Stimulated activated CD8-positive, alpha-beta memory T cell treated with anti-CD3 and anti-CD28 coated beads, Interleukin-7, amount 100 ng/mL, for 1 hour (primary cell): ENCODE measurements at places on chromosomes 5 and 9.

DNA sequence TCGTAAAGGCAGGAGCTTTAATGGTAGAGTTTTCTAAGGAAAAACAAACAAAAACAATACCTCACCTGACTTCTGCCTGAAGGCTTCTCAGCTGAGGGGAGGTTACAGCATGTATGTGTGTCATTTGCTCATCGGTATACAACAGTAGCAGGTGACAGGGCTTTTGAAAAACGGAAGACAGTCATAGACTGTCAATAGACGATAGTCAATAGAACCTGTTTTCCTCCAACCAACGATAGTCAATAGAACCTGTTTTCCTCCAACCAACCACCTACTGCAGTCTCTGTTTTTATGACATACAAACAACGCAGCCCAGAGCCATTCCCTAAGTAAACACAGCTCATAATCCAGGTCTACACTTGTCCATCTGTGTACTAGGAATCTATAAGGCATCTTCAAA lies 74.6 kb downstream of the RETREG1 start:
- no peak for DNase-seq

GRCh38 chr9:123326662-123327093 lies 29.3 kb upstream of the CRB2 start:
- no peak for DNase-seq

DNA sequence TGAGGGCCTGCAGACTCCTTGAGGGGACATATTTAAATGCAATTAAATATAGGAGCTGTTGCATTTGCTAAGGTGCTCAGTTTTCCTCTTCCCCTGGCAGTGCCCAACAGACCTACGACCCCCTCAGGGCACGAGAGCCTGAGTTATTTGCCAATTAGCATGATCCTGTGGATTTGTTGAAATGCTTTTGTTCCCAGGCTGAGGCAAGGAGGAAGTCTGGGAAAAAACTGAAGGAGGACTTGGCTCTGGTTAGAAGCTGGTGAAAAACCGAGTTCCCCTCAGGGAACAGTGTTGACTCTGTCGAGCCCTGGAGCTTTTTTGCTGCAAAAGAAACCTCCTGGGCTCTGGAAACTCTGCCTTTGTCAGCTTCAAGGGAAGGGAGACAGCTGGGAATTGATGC lies 103.6 kb upstream of the SHB start:
- no peak for DNase-seq

GRCh38 chr5:93430673-93431199 lies 150.3 kb downstream of the NR2F1-AS1 start:
- no peak for DNase-seq

DNA sequence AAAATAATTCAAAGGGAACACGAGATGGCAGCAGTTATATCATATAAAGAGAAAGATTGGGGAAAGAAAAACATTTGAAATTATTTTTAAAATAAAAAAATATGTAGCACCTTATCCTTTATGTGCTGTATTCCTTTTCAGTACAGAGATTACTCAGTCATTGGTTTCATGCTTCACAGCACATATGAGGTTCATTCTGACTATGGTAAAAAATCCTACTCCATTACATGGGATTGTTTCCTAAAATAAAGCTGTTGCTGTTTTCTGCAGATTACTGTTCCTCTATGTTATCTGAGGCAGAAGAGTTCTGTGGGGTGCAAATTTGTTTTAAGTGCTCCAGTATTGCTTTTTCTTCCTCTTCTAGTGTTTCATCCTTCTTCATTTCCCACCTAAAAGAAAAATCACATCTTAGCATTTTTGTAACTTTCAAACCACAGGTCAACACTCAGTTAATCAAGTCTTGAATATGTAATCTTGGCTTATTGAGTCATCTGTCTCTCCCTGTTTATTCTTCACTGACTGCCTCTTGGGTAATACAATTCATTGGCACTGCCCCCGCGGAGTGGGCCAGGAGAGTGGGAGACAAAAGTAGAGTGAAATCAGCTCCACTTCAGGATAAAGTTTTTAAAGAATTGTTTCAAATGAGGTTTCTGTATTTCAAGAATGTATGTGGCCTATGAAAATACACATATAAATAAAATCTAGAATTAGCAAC lies 412.5 kb upstream of the POU5F2 start:
- no peak for DNase-seq

- no peak for DNase-seq
Measured at GRCh38 chr5:14171046-14171445, 27.9 kb downstream of the TRIO start.

- no peak for DNase-seq
Measured at GRCh38 chr5:149151717-149152116, 10.4 kb downstream of the ABLIM3 start.

GRCh38 chr5:66674802-66675201 lies 78.6 kb downstream of the MAST4 start:
- no peak for DNase-seq

DNA sequence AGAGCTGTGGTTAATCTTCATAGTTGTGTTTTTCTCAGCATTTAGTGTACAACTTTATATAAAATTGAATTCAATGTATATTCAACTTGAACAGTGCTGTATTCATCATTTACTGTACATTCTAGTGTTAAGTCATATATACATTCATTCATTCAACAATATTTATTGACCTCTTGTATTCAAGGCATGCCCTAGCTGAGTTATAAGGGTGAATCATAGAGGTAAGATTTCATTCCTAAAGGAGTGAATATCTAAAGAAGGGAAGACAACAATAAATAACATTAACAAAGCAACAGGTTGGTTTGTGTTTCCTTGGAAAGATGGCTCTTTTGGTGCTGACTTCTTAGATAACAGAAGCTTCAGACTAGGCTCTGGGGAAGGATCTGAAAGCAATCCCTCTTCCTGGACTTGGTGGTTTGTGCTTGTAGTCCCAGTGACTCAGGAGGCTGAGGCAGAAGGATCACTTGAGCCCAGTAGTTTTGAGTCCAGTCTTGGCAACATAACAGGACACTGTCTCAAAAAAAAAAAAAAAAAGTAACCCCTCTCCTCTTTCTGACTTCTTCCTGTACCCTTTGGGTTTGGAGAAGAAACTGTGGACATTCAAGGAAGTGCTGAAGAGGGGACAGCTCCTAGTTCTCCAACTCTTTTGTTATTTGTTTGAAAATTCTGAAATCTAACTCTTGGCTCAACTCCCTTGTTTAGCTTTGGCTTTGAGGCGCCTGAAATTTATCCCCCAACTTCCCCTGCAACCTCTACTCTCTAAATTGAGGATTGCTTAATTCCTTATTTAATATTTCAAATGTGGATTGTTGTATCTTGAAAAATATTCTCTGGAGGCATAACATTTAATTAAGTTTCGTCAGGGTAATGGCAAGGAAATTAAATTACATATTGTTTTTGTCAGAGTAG lies 80.2 kb downstream of the OSTF1 start:
- no peak for DNase-seq

- DNase-seq, result no peak
Measured at GRCh38 chr9:134028575-134029247, 3.4 kb downstream of the BRD3OS start.

- DNase-seq, result no peak
Measured at GRCh38 chr5:45454114-45454513, 242.1 kb downstream of the HCN1 start.

GRCh38 chr5:159669559-159669958 lies 246.7 kb upstream of the ADRA1B start:
- DNase-seq, result no peak

DNA sequence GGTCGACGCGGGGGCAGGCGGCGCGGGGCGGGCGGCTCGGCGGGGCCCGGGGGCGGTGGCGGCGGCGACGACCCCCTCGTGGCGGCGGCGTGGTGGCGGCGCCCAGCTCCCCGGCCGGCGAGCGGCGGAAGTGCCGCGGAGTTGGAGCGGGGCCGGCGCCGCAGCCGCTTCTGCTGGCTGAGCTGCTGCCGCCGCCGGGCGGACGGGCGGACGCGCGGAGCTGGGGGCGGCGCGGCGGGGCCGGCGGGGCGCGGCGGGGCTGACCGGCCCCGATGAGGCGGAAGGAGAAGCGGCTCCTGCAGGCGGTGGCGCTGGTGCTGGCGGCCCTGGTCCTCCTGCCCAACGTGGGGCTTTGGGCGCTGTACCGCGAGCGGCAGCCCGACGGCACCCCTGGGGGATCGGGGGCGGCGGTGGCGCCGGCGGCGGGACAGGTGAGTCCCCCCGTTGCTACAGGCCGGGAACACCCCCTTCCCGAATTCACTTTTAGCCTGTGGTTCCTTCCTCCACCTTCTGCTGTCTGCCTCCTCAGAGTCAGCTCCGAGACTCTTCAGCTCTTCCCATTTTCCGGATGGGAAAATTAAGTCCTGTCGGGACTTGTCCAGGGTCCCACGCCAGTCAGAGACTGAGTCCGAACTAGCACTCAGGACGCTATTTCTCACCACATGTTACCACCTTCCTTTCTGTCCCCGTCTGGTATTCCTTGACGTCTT lies at the start of gene GALNT10:
Gene GALNT10, plus strand, starts transcription at position 139 of the 710 bp plus-strand sequence. Its CDS starts 134 bp downstream, at position 273.
- DNase-seq, result no peak

DNA sequence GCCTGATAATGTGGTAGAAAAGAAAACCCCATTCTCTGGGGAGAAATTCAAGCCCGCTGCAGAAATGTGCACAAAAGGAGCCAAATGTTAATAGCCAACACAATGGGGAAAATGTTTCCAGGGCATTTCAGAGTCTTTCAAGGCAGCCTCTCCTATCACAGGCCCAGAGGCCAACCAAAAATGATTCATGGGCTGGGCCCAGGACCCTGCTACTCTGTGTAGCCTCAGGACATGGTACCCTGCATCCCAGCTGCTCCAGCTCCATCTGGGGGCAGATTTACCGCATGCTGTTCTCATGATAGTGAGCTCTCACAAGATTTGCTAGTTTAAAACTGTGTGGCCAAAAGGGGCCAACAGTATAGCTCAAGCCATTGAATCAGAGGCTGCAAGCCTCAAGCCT lies 41.1 kb downstream of the RAPGEF6 start:
- no peak for DNase-seq

- DNase-seq, result no peak
Measured at GRCh38 chr5:138282920-138283742, 8.7 kb upstream of the GFRA3 start.

- no peak for DNase-seq
Measured at GRCh38 chr9:27179245-27179865, 70.3 kb downstream of the TEK start.

DNA sequence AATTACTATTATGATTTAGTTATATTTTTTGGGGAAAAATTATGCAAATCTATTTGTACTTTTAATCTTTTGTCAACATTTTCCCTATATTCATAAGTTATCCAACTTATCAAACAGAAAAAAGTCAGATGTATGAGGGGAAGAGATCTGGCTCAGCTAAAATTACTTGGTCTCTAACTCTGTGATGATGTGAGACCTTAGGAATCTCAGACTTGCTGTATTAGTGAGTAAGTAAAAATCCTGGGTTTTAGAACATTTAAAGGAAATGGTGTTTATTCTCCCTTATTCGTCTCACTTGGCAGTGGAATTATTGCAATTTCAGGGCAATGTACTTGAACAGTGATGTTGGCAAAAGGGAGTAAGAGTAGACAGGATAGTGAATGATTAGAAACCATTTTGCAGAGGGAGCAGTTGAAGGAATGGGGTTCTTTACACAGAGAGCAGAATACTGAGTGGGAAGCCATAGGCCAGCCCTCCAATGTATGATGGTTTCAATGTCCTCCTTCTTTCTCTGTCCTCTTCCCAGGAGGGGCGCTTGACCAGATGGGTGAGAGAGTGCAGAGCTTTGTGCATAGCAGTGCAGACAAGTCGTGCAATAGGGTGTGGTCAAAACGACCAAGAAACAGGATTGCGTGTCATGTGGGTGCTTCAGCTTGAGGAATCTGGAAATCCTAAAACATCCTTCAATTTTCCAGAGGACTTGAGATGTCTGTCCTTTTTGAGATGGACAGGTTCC lies 91.7 kb downstream of the TENT4A start:
- DNase-seq, result no peak

- no peak for DNase-seq
Measured at GRCh38 chr9:19495186-19496028, 86.6 kb downstream of the ACER2 start.

DNA sequence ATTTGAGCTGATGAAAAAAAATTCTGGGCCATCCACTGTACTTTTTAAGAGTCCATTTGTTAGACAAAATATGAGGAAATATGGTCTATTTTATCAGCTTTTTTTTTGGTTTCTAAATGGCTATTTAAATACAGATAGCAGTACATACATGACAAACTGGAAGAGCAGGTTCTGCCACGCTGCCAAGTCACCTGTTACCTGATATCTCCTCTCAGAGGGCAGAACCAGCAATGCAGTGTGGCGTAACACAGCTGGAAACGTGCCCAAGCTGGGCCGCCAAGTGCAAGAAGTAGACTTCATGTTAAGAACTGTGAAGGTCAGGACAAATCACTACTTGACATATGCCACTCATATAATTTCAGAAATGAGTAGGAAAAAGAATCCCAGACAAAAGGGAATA lies 8.1 kb downstream of the MCIDAS start:
- no peak for DNase-seq

DNA sequence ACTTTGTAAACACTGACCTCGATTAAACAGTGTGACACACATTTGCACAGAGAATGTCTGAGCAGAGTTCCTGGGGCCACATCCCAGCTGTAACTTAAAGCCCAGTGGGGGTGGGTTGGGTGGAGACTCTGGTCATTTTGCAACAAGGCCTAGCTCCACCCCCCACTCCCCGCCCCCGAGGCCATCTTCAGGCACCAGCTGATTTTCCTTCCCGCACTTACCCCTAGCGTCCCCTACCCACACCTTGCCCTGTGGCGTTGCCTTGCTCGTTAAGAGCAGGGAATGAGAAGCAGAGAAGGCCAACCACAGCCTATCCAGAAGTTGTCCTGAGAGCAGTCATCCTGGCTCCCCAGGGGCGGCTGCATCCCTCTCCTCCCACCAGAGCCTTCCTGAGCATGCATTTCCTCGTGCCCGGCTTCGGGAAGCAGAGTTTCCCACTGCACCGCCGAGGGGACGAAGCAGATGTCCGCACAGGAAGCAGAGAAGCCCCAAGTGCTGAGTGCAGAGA lies 101.7 kb upstream of the SARDH start:
- DNase-seq, result no peak

DNA sequence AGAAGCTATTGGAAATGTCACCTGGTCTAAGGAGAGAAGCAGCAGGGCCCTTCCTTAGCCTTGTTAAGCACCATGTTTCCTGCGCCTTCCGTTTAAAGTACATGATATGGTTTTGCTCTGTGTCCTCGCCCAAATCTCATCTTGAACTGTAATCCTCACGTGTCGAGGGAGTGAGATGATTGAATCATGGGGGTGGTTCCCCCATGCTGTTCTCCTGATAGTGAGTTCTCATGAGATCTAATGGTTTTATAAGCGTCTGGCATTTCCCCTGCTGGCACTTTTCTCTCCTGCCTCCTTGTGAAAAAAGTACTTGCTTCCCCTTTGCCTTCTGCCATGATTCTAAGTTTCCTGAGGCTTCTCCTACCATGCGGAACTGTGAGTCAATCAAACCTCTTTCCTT lies 49.7 kb downstream of the PRDM6 start:
- no peak for DNase-seq

- DNase-seq, result no peak
Measured at GRCh38 chr9:125646217-125646616, 60.8 kb downstream of the MAPKAP1 start.
